Forelimb muscle (tissue), 1 donor: ENCODE measurements at places on chromosomes 16 and 17. TPM values are rescaled to one million over a fixed set of nuclear protein-coding genes. Genes with fewer than 3 reads are reported as not detected.

GRCh38 chr17:77471984-77472461 is 331.3 kb downstream of the SEC14L1 start:
- DNase-seq: no peak

GRCh38 chr17:47949197-47949759 is 7.9 kb downstream of the PNPO start:
- no peak for DNase-seq

GRCh38 chr17:82664701-82665182 is 16.5 kb upstream of the WDR45B start:
- DNase-seq: no peak

- DNase-seq: no peak
Observed at GRCh38 chr16:54116124-54116655, 170.4 kb downstream of the IRX3 start.

DNA sequence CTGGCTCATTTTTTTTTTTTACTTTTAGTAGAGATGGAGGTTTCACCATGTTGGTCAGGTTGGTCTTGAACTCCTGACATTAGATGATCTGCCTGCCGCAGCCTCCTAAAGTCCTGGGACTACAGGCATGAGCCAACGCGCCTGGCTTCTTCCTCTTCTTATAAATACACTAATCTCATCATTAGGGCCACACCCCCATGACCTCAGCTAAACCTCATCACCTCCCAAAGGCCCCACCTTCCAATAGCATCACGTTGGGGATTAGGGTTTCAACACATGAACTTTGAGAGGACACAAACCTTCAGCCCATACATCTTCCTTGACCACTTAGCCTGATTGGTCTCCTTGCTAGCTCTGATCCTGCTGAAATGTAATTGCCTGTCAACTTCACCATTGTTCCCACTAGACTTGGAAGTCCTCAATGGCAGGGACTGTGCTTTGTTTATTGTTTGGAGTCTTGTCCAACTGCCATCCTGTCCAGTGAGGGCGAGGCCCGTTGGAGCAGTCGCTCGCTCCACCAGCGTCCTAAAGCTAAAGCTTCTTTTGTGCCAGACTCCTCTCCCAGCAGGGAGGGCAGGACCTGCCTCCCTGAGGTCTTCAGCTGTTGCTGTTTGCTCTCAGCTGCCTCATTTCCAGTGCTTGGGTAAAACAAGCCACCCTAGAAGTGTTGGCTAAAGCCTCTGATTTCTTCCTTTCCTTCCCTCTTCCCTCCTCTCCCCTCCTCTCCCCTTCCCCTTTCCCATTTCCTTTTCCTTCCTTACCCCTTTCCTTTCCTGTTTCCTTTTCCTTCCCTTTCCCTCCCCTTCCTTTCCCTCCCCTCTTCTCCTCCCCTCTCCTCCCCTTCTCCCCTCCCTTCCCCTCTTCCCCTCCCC is 85.3 kb downstream of the HAPSTR1 start:
- DNase-seq: no peak

GRCh38 chr17:31534223-31534888 is 142.9 kb downstream of the RAB11FIP4 start:
- DNase-seq: no peak

DNA sequence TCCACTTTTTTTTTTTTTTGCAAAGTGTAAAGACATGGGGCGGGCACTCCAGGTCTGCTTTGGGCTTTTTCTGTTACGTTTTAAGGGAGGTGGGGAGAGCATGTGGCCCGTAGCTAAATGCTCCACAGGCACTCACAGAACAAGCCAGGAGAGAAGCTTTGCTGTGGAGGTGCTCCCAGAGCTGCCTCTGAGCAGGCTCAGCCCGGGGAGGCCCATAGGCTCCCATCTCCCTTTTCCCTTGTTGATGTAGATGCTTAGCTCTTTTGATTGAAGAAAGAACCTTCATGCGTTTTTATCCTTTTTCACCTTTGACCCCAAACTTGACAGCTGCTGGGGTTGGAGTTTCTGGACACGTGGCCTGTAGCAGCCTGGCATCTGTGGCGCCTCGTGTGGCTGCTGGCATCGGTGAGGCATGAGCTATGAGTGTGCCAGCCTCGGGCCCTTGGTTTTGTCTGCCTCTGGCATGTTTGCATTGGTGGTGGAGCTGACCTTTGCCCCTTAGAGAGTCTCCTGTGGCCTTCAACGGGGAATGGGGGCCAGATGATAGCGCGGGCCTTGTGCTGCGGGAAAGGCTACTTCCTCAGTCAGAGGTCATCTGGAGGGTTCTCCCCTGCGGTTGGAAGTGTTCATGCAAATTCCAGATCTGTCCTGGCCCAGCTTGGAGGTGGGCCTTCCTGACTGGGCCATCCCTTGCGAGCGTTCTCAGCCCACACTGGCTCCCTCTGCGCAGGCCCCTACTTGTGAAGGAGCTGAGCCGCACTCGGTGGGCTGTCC is 20.0 kb upstream of the IL17C start:
- DNase-seq: no peak

DNA sequence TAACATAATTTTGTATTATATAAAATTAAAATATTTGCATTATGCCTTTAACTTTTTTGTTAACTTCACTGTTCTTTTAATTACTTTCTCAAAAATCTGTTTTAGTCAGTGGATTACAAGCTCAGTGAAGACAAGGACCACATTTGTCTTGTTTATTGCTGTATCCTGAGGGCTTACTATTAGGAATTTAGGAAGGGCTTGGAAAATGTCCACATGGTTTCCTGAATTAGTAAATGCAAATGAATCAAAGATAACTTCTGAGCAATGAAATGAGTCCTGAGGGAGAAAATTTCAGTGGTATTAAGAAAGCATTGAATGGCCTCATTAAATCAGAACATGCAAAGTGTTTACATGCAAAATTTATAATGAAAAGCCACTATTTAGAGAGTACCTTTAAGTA is 1293.2 kb upstream of the GOT2 start:
- DNase-seq: no peak

DNA sequence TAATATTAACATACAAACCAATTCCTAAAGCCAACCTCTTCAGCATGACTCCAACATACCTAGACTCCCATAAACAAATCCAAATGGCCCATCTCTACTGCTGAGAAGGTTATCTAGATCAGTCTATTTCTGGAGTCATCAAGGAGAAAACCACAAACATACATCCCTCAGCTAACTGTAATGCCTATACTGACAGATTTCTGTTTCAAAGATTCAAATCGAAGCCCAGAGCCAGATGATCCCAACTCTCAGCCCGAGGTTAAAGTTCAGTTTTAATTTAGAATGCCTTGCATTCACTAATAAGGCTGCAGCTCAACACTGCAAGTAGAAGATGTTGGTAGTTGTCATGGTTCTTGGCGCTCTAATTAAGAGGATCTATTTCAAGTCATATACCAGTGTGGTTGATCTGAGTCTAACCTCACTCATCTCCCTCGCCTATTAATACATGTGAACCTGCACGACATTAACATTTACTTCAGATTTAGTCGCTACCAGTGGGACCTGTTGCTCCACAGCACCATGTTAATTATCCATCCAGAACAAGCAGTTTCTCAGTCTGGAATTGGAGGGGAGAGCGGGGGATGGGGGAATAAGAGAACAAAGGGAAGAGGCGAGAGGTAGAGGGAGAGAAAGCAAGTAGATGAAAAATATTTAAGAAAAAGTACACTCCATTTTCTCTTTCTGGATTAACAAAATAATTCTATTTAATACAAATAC is 15.4 kb downstream of the PHF12 start:
- DNase-seq: no peak

DNA sequence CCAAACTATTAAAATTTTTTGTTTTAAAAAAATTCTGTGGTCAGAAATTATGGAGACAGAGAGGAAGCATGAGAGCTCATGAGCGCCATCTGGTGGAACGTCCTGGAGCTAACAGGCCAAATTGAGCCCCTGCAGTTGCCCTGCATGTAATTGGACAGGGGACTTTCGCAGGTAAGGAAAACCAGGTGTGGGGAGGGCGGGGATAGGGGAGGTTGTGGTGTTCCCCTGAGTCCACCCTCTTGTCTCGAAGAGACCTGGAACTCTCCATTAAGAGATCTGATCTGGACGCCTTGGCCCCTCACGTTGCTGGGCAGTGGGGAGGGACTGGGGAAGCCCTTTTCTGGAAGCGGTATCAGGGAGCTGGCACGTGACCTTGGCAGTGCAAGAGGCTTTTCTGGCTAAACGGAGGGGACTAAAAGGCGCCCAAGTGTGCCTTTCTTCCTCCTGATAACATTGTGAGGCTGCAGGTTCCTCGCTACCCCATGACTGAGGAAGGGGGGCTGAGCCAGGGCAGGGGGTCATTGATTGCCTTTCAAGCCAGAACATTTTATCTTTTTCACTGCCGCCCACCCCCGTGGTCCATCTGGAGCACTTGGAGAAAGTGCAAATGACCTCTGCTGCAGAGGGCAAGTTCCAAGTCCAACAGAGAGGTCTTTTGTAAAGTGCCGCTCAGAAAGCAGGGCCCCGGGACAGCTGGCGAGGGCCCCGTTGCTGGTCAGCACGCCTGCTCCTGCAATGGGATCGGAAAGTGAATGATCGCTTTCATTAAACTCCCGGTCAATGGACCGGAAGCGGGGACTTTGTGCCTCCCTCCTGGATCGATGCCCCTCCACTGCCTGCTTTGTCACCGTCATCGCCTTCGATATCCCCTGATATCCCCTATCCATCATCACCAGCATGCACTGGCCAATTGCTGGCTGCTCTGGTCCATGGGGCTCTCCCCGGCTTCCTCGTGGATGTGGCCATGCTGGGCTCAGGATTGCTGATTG is 18.4 kb downstream of the PDILT start:
- DNase-seq: no peak

DNA sequence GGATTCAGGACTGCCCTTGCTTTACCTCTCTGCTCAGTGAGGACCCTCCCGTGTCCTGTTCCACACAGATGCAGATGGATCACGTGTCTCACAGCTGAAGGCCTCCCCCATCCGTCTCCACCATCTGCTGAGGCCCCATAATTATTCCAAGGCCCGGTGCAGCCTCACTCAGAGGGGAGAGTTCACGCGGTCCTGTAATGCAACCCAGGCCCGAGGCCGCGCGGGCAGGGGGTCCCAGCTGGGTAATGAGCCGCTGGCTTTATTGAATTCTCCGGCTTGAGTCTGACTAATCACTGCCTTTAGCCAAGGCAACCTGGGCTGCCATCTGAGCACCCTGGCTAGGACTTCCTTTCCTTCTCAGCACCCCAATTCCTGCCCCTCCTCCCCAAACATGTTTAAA is 4.4 kb upstream of the WFIKKN2 start:
- DNase-seq: no peak

DNA sequence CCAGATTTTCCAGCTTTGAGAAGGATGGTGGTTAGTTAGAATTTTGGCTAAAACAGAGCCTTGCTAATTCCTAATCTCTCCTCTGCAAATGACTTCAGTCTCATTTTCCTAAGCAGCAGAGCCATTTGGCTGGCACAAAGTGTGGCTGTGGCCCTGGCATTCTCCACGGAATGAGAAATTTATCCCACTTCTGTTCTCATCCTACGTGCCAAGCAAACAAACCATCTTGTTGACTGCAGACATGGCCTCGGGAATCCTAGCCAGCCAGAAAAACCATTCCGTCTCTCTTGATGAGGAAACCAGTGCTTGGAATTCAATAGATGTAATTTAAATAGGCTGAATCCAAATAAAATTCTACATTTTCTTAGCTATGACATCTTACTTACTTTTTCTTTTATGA is 34.1 kb upstream of the ELAC2 start:
- DNase-seq: no peak

DNA sequence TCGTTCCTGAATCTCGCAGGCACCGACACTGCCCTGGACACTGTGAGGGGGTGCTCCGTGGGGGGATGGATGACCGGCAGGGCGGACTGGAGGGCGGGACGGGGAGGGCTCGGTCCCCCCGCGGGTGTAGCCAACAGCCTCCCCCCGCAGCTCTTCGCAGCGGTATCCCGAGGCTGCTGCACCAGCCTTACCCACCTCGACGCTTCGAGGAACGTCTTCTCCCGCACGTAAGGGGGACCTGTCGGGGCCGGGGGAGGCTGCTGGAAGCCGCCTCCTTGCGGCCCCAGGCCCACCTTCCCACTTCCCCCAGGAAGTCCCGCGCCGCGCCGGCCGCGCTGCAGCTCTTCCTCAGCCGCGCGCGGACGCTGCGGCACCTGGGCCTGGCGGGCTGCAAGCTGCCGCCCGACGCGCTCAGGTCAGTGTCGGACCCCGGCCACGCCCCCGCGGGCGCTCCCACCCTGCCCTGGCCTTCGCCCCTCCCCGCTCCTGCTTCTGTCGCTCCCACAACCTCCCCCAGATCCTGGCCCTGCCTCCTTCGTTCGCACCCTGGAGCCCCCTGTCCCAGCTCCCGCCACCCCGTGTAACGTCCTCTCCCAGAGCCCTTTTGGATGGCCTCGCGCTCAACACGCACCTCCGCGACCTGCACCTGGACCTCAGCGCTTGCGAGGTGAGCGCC is 3.3 kb downstream of the CARMIL2 start:
- DNase-seq: no peak

GRCh38 chr16:15053904-15054303 is 2.0 kb downstream of the NTAN1 start:
- no peak for DNase-seq

GRCh38 chr16:30743716-30744115 is 4.5 kb upstream of the PHKG2 start:
- no peak for DNase-seq

- DNase-seq: no peak
Observed at GRCh38 chr16:2480948-2481347, 6.0 kb downstream of the TBC1D24 start.

DNA sequence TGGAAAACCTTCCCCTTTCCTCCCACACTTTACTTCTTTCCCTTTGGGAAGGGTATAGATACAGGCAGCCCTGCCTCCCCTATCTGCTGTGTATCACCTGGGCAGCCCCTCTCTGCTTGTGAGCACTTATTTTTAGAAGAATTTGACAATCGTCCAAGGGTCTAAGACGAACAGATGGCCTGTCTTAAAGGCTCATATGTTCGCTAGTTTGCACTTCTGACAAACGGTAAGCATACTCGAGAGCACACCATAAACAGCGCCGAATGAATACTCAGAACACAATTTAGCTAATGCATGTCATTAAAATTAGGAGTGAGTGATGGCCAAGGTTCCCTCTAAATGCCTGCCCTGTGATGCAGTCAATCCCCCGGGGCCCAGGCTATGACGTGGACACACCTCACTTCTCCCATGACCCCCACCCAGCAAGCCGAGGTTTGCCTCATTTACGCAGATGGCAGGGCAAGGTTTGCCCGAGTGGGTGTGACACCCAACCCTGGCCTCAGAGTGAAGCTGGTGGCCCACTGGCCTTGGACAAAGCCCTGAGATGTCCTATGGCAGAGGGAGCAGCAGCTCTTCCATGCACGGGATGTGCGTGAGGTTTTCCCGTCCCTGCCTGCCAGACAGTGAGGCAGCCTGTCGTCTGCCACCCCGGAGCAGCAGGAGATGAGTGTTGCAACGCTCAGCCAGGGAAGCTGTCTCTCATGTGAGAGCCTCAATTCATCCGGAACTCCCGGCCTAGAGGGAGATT is 125.2 kb downstream of the C16orf78 start:
- DNase-seq: no peak

- DNase-seq: no peak
Observed at GRCh38 chr17:4972322-4972721, 4.7 kb upstream of the SPAG7 start.

The FAM83G gene
- polyA plus RNA-seq: 0.18 TPM

The USP6 gene
- polyA plus RNA-seq: 30.0 TPM

The NOXO1 gene
- polyA plus RNA-seq: 1.4 TPM

The PARN gene
- polyA plus RNA-seq: 15.1 TPM

The SERPINF2 gene
- 2.4 TPM for polyA plus RNA-seq

The TP53TG3 gene
- polyA plus RNA-seq: not detected

The KRTAP9-2 gene
- not detected for polyA plus RNA-seq

The ATP1B2 gene
- 33.9 TPM for polyA plus RNA-seq

The KRT9 gene
- polyA plus RNA-seq: not detected

The GLYR1 gene
- polyA plus RNA-seq: 46.8 TPM
